ENCODE measurements at places on chromosomes 7 and 10.

- no peak for DNase-seq
Measured at GRCh38 chr10:19194866-19195265, 146.3 kb downstream of the MALRD1 start.

GRCh38 chr7:111658546-111658945 is 96.3 kb upstream of the IMMP2L start:
- DNase-seq = no peak

- peak; percentile 34 for DNase-seq
Measured at GRCh38 chr7:77917500-77918262, 119.1 kb downstream of the PHTF2 start.

DNA sequence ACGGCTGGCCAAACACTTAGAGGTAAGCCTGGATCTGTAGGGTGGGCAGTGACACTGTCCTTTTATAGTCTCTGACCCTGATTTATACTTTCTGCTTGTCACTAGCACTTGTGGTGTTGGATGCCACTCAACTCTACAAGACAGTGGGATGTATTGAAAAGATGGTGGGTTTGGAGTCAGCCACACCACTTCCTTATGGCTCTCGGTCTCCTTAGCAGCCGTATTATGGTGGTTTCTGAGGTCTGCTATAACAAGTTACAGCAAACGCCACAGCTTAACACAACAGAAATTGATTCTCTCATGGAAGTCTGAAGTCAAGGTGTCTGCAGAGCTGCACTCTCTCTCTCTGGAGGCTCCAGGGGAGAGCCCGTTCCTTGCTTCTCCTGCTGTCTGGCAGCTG is 14.7 kb downstream of the ITIH2 start:
- DNase-seq = no peak

GRCh38 chr10:8238986-8239385 is 184.5 kb downstream of the GATA3 start:
- DNase-seq = no peak

- peak; percentile 51 for DNase-seq
Measured at GRCh38 chr10:103884681-103885139, 29.3 kb upstream of the SH3PXD2A start.

- no peak for DNase-seq
Measured at GRCh38 chr10:34010891-34011290, 676.4 kb upstream of the NRP1 start.

DNA sequence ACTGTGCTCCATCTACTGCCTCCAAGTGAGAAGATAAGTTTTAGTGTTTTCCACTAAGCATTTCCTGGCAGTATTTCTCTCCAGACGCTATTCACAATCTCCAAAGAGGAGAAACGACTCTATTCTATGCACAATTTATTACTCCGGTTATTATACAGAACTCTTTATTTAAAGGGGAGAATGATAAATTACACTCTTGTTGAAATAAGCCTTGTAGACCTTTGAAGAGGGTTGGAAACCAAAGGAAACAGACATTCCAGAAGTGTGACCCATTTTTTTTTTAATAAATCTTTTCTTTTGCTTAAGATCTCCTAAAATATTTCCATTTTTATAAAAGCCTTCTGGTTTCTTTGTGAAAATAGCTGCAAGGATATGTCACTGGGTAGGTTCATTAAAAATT is 76.1 kb upstream of the HDAC9 start:
- DNase-seq = no peak

GRCh38 chr7:37346761-37347160 is 101.9 kb downstream of the ELMO1 start:
- no peak for DNase-seq

DNA sequence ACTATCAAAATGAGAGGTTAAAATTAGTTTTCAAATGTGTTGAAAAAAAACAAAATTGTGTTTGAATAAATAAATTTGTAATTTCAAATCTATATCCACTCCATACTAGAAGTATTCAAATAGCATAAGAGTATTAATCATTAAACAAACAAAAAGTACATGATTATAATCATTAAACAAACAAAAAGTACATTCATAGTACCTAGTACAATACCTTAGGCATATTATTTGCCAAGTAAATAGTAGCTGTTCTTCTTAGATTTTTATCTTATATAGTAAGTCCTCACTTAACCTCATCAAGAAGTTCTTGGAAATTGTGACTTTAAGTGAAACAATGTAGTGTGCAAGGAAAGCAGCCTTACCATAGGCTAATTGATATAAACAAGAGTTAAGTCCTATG is 349.3 kb upstream of the VWC2 start:
- DNase-seq = no peak

DNA sequence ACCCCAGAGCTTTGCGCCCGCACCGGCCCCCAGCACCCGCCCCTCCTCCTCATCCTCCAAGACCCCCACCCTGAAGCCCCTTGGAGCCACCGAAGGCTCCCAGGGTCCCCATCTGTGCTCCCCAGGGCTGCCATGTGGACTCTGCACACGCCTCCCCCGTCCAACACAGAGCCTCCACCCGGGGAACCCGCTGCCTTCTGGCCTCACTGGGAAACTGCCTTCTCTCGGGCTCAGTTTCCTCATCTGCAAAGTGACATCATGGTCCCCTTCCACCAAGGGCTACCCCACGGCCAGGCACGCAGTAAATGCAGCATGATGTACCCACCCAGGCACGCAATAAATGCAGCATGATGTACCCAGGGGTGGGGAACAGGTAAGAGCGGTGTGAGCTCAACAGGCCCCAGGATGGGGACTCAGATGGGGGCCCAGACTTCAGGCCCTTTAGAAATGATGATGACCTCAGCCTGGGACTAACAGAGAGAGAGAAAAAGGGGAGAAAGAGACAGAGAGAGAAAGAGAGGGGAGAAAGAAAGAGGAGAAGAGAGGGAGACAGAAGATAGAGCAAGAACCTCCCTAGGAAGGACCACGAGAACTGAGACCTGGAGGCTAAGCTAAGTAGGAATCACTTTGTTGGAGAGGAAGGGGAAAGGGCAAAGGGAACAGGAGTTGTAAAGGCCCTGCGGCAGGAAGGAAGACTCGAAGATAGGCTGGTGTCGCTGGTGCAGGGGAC is 2.5 kb upstream of the MICALL2 start:
- DNase-seq = no peak

GRCh38 chr7:45601094-45601493 is 26.9 kb downstream of the ADCY1 start:
- no peak for DNase-seq

GRCh38 chr7:45225948-45226335 is 68.4 kb downstream of the RAMP3 start:
- no peak for DNase-seq

DNA sequence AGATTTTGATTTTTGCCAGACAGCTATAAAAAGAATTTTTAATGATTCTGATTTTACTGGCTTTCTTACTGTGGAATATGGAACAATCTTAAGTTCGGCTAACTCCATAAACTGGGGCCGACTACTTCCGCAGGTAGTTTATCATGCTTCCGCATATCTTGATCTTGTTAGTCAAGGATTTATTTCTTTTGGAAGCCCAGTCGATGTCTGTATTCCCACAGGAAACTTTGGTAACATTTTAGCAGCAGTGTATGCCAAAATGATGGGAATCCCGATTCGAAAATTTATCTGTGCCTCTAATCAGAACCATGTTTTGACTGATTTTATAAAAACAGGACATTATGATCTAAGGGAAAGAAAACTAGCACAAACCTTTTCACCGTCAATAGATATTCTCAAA is 8.1 kb downstream of the THNSL1 start:
- no peak for DNase-seq

DNA sequence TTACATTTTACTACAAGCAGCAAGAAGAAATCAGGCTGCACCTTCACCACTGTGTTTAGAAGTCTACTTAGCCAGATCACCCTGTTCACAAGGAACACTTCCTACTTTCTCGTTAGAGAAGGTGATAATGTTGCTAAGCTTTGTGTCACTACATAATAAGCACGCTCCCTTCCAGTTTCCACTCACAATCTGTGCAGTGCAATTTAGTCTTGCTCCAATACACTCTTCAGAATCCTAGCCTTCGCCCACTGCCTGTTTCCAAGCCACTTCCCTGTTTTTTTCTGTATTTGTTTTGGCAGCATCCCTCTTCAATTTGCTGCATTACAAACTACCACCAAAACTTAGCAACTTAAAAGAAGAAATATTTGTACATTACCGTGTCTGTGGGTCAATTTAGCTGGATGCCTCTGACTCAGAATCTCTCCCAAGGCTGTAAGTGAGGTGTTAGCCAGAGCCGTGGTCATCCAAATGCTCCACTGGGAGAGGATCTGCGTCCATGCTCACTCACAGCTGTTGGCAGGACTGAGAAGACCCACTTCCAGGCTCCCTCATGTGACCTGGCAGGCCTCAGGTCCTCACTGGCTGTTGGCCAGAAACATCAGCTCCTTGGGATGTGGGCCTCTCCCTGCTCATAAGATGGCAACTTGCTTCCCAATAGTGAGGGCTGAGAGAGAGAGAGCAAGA is 110.4 kb downstream of the PON1 start:
- DNase-seq = peak; percentile 27

GRCh38 chr10:30041196-30042105 is 17.9 kb downstream of the JCAD start:
- no peak for DNase-seq

DNA sequence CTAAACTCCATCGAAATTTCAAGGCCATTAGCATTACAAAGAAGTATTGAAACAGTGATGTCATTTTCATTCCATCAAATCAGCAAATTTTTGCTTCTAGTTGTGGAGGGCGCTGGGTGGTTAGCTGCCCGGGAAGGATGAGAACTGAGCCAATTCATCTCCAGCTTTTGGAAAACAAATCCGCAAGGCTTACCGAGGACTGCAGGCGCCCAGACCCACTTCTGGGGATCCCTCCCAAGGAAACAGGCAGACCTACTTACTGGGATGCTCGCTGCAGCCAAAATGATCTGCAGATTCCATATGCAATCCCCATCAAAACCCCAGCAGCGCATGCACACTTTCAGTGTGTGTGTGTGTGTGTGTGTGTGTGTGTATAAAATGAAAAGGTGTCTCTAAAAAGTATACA is 19.2 kb downstream of the TNRC18 start:
- no peak for DNase-seq

DNA sequence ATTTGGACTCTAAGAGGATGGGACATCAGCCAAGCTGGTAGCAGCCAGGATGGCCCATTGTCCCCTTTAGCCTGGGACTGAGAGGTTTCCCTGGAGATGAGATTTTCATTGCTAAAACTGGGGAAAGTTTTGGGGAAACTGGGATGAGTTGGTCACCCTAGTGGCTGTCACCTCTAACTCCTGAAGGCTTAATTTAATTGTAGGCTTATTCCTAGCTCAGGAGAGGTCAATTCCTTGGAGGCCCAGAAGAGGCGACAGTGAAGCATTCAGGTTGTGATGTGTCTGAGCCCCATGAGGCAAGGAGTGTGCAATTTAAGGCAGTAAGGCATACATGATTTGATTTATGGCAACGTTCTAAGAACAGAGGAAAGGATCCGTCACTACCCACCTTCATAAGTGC is 24.9 kb upstream of the JAZF1 start:
- DNase-seq = no peak

DNA sequence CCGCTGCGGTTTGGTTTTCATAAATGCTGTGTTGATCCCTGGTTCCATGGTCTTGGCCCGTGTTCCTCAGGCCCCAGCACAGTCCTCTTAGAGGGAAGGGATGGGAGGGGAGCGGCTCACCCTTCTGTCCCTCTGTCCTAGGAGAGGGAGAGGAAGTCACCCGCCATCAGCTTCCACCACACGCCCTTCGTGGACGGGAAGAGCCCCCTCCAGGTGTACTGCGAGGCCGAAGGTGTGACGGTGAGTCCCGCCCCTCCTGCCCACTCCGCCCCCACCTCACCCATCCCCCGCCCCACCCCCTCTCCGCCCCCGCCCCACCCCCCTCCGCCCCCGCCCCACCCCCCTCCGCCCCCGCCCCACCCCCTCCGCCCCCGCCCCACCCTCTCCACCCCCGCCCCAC is 37.5 kb upstream of the DPYSL4 start:
- DNase-seq = peak; percentile 8

DNA sequence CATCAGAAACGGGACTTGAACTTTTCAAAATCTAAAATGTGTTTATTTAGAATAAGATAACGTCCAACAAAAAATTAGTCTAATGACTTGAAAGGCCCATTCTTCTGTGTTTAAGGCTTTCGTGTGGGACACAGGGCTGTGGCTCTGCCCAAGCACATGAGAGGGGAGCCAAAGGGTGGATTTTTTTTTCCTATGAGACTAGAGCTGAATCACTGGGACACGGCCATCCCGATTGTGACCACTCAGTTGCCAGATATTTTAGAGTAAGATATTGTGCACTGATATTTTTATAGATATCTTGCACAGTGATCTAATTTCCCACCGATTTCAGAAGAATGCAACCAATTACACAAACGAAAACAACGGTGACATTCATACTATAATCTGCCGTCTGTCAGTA is 99.9 kb downstream of the ANK3 start:
- DNase-seq = no peak

GRCh38 chr7:3432911-3433310 is 131.9 kb downstream of the SDK1 start:
- DNase-seq = peak; percentile 9

DNA sequence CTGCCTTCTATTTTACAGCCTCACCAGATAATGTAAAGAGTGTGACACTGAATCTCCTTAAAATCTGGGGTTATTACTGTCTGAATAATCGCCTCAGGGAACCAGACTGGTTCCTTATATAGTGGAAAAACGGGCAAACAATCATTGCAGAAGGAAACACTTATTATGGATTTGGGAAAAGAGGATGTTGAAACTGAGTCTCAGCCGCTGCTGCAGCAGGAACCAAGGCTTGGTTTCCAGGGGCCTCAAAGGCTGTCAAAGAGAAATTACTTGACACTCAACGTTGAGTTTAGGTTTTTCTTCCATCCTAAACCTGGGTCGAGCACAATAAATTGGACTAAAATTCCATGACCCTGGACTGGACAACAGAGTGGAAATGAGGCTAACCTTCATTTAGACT is 103.8 kb upstream of the AHR start:
- no peak for DNase-seq

DNA sequence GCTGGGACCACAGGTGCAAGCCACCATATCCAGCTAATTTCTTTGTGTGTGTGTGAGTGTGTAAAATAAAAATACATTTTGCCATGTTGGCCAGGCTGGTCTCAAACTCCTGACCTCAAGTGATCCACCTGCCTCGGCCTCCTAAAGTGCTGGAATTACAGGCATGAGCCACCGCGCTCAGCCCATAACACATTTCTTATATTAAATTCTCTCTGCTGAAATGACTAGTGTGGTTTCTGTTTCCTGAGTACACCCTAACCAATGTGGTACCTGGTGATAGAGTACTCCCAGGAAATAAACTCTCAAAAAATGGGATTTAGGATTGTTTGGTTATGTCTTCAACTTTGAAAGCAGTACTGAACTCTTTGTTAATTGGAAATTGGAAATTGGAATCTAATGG is 19.4 kb upstream of the FHIP2A start:
- DNase-seq = no peak

All from body of pancreas (tissue), 4 donors.